T-helper 2 cell (primary cell): ENCODE measurements at places on chromosomes 6 and 20.

GRCh38 chr20:32828029-32828680, 8.4 kb downstream of the MAPRE1 start:
- DNase-seq = no peak

- DNase-seq = no peak
These were observed 299.3 kb upstream of the ECI2 start for GRCh38 chr6:4434655-4435054.

- no peak for DNase-seq
These were observed 71.4 kb downstream of the BMP7 start for GRCh38 chr20:57195023-57195422.

GRCh38 chr6:113995634-113996033, 24.7 kb upstream of the HDAC2 start:
- DNase-seq = no peak

- DNase-seq = peak; percentile 76
These were observed 58.0 kb downstream of the SULF2 start for GRCh38 chr20:47727170-47727880.

DNA sequence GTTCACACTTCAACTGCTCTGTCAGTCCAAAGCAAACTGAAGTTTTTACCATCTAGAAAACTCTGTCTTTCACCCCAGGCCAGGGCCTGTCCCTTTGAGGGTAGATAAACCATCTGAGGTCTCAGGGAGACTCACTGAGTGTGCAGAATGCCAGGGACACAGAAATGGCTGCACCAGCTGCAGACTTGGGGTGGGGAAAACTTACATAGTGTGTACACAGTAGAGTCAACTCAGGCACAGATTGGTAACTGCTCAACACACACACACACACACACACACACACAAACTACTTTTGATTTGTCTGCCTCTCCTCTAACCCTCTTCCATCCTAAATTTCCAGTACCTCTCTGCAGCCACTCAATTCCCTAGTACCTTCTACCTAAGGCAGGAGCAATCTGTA, 374.9 kb upstream of the JAG1 start:
- DNase-seq = no peak

DNA sequence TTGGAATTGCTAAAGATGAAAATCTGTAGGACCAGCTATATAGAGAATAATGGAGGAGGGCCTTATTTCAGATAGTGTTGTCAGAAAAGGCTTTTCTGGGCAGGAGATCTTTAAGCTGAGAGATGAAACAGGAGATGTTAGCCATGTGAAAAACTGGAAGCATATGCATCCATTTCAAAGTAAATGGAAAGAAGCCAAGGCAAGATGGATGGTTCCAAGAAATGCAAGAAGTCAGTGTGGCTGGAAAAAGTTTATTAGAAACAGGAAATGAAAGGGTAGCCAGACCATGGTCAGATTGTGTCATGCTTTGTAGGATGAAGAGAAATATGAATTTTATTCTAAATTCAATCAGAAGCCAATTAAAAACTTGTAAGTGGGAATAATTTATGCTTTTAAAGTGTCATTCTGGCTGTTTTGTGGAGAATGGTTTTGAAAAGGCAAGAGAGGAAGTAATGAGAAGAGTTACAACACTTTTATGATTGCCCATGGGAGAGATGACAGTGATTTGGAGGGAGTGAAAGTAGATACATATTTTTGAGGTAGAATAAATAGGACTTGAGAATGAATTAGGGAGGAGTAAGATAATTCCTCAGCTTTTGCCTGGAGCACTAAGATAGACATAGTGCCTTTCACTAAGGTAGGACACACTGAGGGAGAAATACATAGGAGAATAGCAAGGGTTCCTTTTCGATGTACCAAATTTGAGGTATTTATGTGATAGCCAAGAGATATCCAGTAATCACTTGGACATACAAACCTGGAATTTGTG, 620.1 kb downstream of the HTR1B start:
- DNase-seq = no peak

- no peak for DNase-seq
These were observed 23.4 kb downstream of the ATRN start for GRCh38 chr20:3494218-3494617.

DNA sequence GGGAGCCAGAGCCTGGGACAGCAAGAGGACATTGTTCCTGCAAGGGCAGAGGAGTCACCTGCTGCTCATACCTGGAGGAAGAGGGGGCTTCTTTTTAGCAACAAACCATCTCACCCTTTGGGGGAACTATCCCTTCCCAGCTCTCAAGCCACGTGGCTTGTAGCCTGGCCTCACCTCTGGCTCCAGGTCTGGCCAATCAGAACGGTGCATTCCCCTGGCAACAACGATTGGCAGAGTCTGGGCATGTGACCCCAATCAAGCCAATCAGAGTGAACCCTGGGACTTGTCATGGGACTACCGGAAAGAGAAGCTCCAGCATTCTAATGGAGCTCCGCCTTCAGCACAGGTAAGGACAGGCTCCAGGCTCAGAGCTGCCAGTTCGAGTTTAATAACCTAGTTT, 33.6 kb downstream of the KCNB1 start:
- no peak for DNase-seq

- no peak for DNase-seq
These were observed 104.7 kb upstream of the TMEM170B start for GRCh38 chr6:11432713-11433450.
